ENCODE measurements at places on chromosomes 2 and 18. TPM values are rescaled to one million over a fixed set of nuclear protein-coding genes. Genes with fewer than 3 reads are reported as not detected.

- DNase-seq: no peak
- no peaks in the 10 kb centered on the region for H3K4me1 ChIP-seq
- H3K4me3 ChIP-seq: no peak overlapping the region
- H3K27ac ChIP-seq: no peak overlapping the region
- no peaks in the 10 kb centered on the region for H3K27me3 ChIP-seq
These were observed 30.8 kb upstream of the GALM start for GRCh38 chr2:38635139-38635538.

Gene INO80D
- 59.6 TPM for total RNA-seq

Gene MROH2A
- total RNA-seq: not detected

GRCh38 chr2:18724371-18725145 lies 135.2 kb upstream of the NT5C1B start:
- H3K36me3 ChIP-seq: no peaks in the 10 kb centered on the region
- H3K27ac ChIP-seq: no peak overlapping the region
- H3K27me3 ChIP-seq: no peaks in the 10 kb centered on the region
- H3K4me3 ChIP-seq: no peak overlapping the region

GRCh38 chr2:51031021-51031780 lies 731 bp downstream of the NRXN1 start:
- H3K27me3 ChIP-seq: no peaks in the 10 kb centered on the region
- no peak for DNase-seq
- H3K4me3 ChIP-seq: no peak overlapping the region
